SK-N-MC (cell line): ENCODE measurements at places on chromosomes 4 and X.

- DNase-seq: no peak
Measured at GRCh38 chrX:63746715-63747114, 38.3 kb downstream of the ARHGEF9 start.

GRCh38 chr4:99383399-99383798 is 30.9 kb upstream of the ADH1C start:
- DNase-seq: no peak

DNA sequence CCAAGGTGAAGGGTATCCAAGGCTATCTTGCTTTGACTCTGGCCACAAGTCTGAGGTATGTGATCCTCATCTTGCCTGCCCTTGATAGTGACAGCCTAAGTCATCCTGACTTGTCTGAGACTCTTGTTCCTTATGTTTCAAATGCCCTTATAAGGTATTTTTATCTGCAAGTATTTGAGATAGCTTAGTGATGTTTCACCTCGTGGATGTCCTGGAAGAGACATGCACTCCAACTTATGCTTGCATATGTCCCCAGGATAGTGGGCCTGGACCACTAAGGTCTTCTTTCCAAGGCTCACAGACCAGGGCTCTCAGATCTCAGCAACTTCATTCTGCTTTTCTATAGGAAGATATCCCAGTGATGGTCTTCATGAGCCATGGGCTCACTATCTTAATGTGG is 120.5 kb upstream of the WDR1 start:
- no peak for DNase-seq

DNA sequence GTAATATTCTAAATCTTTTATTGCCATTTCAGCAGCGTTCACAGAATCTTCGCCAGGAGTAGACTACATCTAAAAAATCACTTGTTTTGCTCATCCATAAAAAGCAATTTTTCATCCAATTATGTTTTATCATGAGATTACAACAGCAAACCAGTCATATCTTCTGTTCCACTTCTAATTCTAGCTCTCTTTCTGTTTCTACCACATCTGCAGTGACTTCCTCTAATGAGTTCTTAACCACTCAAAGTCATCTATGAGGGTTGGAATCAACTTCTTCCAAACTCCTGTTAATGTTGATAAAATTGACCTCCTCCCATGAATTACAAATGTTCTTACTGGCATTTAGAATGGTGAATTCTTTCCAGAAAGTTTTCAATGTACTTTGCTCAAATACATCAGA is 174.4 kb upstream of the BRWD3 start:
- no peak for DNase-seq

DNA sequence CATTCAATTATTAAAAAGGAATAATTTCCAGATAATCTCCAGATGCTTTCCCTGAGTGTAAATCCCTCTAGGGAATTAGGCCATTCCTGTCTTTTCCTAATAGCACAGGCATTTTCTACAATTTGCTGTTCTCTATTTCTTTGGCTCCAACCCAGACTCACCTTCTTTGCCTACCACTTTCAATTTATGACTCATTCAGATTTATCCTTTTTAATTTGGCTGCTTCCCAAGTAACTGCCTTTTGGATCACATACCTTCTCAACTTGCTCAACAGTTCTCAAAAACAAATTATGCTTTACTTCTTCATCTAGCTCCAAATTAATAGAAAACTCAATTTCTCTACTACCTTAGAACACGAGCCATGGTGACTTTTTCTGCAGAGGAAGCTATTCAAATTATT is 1166.3 kb upstream of the PCDH7 start:
- no peak for DNase-seq

GRCh38 chr4:110372485-110372884 is 103.5 kb upstream of the ENPEP start:
- no peak for DNase-seq

DNA sequence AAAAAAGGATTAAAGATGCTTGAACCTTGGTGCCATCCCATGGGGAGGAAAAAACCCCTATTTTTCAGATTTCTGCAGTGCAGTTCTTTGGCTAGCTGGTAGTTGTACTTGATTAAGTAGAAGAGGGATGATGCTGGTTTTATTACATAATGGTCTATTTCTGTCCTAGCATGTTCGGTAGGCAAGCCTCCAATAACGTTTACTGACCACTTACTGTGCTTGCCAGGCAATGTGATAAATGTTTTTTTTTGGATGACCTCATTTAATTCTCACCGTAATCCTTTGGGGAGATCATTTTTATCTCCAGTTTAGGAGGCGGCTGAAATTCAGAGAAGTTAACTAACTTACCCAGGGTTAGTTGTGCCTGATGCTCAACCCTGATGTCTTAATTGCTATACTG is 92.1 kb upstream of the RPA4 start:
- no peak for DNase-seq

- no peak for DNase-seq
Measured at GRCh38 chr4:12519426-12519825, 964.7 kb downstream of the RAB28 start.

DNA sequence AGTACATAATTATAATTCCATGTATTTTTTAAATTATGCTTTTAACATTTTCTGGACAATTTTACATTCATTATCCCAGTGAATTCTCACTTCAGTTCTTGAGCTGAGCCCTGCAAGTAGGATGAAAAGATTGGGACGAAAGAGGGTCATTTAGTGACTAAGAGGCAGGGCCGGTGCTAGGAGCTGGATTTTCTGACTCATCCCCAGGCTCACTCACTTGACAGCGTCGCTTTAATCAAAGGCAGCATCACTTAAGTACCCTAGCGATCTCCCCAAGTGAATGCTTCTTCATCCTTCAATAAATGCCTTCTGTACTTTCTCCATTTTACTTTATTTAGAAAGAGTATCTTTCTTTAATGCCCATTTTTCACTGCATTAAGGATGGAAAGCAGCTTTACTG is 263.6 kb downstream of the HS3ST1 start:
- DNase-seq: no peak
